Small intestine (tissue), 16 donors: ENCODE measurements at places on chromosomes 1 and 21. TPM values are rescaled to one million over a fixed set of nuclear protein-coding genes. Genes with fewer than 3 reads are reported as not detected.

The OR14K1 gene
- not detected for polyA plus RNA-seq

The PLCH2 gene
- polyA plus RNA-seq: 1.1 TPM

DNA sequence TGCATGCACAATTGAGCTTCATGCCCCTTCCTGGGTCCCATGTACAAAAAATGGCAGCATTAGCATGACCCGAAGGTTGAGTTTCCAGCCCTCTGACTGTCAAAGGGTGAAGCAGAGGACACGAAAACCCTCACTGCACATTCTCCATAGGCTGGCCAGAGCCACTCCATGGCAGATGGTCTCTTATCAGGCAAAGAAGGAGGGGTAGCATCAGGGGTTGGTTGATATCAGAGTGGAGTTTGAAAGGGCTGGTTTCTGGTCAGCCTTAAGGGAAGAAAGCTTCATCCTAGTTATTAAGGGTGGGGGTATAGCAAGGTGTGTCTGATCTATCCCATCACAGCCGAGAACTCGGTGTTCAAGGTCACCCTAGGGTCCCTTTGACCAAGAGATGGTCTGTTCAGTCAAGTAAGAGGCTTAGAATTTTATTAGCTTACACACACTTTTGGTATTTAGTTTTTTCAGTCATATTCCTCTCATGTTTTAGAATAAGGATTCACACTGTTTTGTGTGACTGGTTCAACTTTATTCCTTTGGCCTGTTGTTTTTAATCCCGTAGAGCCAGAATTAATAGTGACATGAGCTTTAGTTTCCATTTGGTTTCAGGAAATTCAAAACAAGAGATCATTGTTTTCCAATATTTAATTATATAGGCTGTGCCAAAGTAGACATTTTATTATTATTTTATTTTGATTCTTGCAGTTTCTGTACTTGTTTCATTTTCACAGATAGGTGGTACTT is 199.9 kb upstream of the FMN2 start:
- no peaks in the 10 kb centered on the region for H3K36me3 ChIP-seq
- H3K4me3 ChIP-seq: no peak overlapping the region
- H3K4me1 ChIP-seq: no peaks in the 10 kb centered on the region
- H3K27ac ChIP-seq: no peak overlapping the region
- H3K27me3 ChIP-seq: no peaks in the 10 kb centered on the region
- peak; percentile 32 for DNase-seq

The CRYAA gene
- not detected for polyA plus RNA-seq

DNA sequence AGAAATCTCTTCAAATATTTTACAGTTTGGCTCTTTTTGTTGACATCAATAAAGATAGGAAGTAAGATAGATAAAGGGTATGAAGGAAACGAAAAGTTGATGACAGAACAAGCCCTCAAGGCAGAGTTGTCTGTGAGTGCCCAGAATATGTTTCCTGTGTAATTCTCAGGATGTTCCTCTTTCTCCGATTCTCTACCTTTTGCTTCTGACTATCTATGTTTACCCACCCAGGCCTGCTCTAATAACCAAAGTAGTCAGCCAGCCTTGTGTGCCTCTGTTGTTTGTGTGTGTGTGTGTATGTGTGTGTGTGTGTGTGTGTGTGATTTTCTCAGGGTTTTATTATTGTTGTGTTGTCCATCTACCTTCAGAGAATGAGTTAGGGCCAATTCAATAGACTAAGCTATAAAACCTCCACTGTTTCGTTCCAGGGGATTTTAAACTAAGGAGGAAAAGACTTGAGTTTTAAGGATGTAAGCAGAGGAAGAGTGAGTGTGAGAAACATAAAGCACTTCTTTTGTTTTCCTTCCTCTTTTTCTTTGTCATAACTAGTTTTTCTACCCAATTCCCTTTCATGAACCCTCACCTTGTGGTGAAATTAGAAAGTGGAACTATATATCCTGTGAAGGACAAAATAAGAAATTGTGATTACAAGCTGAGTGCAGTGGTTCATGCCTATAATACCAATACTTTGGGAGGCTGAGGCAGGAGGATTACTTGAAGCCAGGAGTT is 627.4 kb upstream of the NR5A2 start:
- no peaks in the 10 kb centered on the region for H3K4me1 ChIP-seq
- H3K27ac ChIP-seq: no peak overlapping the region
- DNase-seq: no peak
- H3K36me3 ChIP-seq: no peaks in the 10 kb centered on the region
- H3K4me3 ChIP-seq: no peak overlapping the region

The LY9 gene
- polyA plus RNA-seq: 1.0 TPM

The S100A7A gene
- not detected for polyA plus RNA-seq

DNA sequence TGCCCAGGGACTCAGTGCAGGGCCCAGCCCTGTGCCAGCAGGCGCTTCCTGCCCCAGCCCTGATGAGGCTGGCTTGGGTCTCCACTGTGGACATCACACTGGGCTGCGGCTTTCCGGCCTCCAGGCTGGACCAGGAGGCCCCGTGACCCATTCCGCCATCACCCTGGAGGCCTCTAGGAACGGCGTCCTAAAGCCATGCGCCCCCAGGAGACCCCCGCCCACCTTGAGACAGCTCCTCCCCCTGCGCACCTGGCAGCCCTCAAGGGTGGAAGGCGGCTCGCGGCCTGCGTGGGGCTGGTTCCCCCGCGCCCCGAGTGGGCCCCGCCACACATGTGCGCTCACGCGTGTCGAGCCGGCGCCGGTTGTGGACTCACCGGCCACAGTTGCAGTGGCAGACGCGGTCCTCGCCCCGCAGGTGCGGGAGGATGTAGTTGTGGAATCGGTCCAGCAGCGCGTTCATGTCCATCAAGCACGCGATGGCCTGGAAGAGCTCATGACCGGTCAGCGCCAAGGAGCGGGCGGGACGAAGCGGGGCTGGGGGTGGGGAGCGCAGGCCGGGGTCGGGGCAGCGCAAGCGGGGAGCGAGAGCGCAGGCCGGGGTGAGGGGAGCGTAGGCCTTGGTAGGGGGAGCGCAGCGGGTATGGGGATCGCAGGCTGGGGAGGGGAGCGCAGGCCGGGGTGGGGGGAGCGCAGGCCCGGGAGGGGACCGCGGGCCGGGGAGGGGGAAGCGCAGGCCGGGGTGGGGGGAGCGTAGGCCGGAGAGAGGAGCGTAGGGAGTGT is 924 bp downstream of the TMEM240 start:
- no peaks in the 10 kb centered on the region for H3K4me1 ChIP-seq
- peaks cover 13% of the 10 kb centered on the region for H3K27me3 ChIP-seq
- DNase-seq: peak; percentile 31
- H3K36me3 ChIP-seq: peaks cover 4% of the 10 kb centered on the region

DNA sequence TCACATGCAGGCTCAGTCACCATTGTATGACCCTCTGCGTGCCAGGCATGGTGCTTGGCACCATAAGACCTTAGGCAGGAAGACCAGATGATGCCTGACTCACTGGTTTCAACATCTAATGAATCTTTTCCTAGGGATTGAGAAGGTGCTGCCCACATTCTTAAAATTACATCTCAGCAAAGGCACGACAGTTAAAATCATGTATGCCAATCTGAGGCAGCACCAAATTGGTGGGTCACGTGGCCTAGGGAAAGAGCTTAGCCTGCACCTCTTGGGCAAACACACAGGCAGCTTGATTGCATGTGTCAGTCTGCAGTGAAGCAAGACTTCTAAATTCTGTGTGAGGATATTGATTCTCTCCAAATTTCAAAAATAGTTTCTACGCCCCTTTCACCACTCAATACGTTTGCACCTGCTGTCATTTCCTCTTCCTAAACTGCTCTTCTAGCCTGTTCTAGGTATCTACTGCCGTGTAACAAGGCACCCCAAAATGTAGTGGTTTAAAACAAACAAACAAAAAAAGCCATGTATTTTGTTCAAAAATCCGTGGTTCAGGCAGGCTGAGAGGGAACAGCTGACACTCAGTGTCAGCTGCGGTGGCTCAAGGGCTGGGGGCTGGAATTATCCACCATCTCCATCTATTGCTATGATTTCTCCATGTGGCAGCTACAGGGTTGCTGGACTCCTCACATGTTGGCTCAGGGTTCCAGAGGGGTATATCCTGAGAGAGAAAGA is 160.2 kb upstream of the FGGY start:
- H3K4me1 ChIP-seq: peaks cover 31% of the 10 kb centered on the region
- H3K36me3 ChIP-seq: no peaks in the 10 kb centered on the region
- H3K4me3 ChIP-seq: no peak overlapping the region
- DNase-seq: no peak
- H3K27me3 ChIP-seq: no peaks in the 10 kb centered on the region

DNA sequence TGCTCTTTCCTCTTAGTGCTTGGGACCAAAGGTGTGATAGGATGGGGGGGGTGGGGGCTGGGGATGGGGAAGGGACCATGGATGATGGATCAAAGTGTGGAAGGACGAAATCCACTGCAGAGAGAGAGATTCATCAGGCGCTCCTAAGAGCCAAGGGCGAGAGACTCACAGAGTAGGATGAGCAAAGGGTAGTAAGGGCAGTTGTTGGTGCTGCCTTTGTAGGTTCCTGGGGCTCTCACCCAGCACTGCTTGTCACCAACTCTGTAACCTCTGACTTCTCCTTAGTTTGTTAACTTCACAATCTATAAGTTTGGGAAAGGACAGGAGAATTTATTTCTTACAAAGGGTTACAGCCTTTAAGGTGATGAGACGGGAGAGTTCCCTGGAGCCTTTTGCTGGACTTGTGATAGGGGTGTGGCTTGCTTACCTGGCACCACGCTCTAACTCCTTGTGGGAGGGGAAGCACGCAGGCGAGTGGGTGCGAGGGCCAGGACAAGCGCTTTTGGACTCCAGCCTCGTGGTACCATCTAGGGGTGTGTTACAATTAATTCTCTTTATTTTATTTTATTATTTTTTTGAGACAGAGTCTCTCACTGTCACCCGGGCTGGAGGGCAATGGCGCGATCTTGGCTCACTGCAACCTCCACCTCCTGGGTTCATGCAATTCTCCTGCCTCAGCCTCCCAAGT is 1.6 kb upstream of the PDXK start:
- no peak overlapping the region for H3K27ac ChIP-seq
- no peak overlapping the region for H3K4me3 ChIP-seq
- H3K36me3 ChIP-seq: no peaks in the 10 kb centered on the region
- no peak for DNase-seq

DNA sequence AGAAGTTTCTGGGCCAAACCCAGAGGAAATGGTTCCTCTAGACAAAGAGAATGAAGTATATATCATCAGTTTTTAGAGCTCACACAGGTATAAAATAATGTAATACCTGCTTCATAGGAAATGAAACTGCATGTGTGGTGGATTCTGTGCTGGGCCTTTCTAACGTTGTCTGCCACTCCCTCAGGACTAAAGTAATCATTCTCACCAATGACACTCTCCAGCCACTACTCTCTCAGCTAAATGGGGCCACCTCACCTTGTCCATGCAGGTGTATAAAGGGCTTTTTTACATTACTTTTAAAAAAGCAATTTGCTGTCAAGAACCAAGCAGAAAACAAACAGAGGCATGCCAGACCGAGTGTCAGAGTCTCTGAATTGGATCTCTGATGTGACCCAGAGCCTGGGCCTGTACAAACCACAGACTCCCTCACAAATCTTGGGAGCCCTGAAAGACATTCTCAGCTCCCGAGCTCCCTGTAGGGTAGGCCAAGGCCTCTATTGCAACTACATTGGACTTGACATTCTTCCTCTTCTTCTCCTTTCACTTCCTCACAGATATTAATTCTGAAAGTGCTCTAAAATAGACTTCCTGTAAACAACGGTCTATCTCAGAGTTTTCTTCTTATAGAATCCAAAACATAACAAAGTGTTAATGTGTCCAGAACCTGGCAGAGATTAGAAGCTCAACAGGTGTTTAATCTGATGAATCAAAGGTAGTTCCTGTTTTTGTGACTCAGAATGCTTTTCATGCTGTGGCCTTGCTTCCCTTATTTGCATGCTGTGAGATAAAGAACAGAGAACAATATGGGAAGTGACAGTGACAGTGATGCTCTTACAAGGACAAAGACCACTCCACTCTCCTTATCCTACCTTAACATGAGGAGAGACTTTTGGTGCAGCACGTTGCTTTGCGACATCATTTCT is 8.6 kb downstream of the AIM2 start:
- H3K4me1 ChIP-seq: no peaks in the 10 kb centered on the region
- no peaks in the 10 kb centered on the region for H3K36me3 ChIP-seq
- H3K27me3 ChIP-seq: no peaks in the 10 kb centered on the region
- H3K27ac ChIP-seq: peak overlapping the region; percentile 43
- DNase-seq: peak; percentile 10
- H3K4me3 ChIP-seq: no peak overlapping the region

- H3K36me3 ChIP-seq: no peaks in the 10 kb centered on the region
- H3K4me1 ChIP-seq: no peaks in the 10 kb centered on the region
- no peak overlapping the region for H3K4me3 ChIP-seq
- H3K27ac ChIP-seq: peak overlapping the region; percentile 73
- peak; percentile 74 for DNase-seq
Observed at GRCh38 chr1:229170778-229171505, 100.0 kb upstream of the RAB4A start.

DNA sequence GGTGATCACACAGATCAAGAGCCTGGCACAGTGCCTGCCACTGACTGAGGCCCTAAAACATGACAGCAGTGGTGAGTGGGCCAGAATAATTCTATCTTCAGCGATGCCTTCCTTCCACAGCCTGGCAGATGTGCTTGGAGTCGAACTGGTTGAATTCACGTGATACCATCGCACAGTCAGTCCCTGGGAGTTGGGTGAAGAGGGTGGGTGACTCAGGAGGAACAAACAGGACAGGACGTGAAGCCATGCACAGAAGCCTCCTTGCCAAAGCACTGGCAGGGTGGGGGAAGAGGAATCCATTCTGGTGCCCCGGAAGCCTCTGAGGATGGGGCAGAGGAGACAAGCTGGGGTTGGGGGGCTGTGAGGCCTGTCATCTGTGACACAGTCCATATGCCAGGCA is 80.3 kb upstream of the WNT4 start:
- no peak overlapping the region for H3K4me3 ChIP-seq
- no peak overlapping the region for H3K27ac ChIP-seq
- no peaks in the 10 kb centered on the region for H3K36me3 ChIP-seq
- H3K27me3 ChIP-seq: peaks cover 3% of the 10 kb centered on the region

The KIF26B gene
- 4.0 TPM for polyA plus RNA-seq

- H3K36me3 ChIP-seq: no peaks in the 10 kb centered on the region
- H3K4me3 ChIP-seq: no peak overlapping the region
- no peaks in the 10 kb centered on the region for H3K4me1 ChIP-seq
- no peak for DNase-seq
Observed at GRCh38 chr1:248613742-248614141, 16.2 kb upstream of the OR2T10 start.

GRCh38 chr21:42411197-42411869 is 7.6 kb downstream of the UBASH3A start:
- DNase-seq: no peak
- no peaks in the 10 kb centered on the region for H3K27me3 ChIP-seq

- H3K4me3 ChIP-seq: no peak overlapping the region
- H3K4me1 ChIP-seq: peaks cover 9% of the 10 kb centered on the region
- H3K27me3 ChIP-seq: no peaks in the 10 kb centered on the region
- no peak for DNase-seq
- H3K27ac ChIP-seq: peak overlapping the region; percentile 98
Observed at GRCh38 chr1:31574749-31575368, 1.5 kb upstream of the TINAGL1 start.

- no peaks in the 10 kb centered on the region for H3K4me1 ChIP-seq
- no peak overlapping the region for H3K4me3 ChIP-seq
- no peaks in the 10 kb centered on the region for H3K27me3 ChIP-seq
Observed at GRCh38 chr1:31127266-31127665, 61.7 kb upstream of the PUM1 start.

GRCh38 chr1:165055581-165055980 is 300.9 kb downstream of the LMX1A start:
- no peak for DNase-seq
- no peak overlapping the region for H3K4me3 ChIP-seq
- no peaks in the 10 kb centered on the region for H3K36me3 ChIP-seq
- no peak overlapping the region for H3K27ac ChIP-seq
- no peaks in the 10 kb centered on the region for H3K27me3 ChIP-seq
